Ovary (tissue), 10 donors: ENCODE measurements at places on chromosomes 4 and X.

GRCh38 chrX:132636080-132636479 lies 147.2 kb upstream of the MBNL3 start:
- no peak for DNase-seq
- H3K4me3 ChIP-seq = no peak overlapping the region
- H3K27me3 ChIP-seq = no peaks in the 10 kb centered on the region
- no peak overlapping the region for H3K27ac ChIP-seq
- H3K4me1 ChIP-seq = no peaks in the 10 kb centered on the region

DNA sequence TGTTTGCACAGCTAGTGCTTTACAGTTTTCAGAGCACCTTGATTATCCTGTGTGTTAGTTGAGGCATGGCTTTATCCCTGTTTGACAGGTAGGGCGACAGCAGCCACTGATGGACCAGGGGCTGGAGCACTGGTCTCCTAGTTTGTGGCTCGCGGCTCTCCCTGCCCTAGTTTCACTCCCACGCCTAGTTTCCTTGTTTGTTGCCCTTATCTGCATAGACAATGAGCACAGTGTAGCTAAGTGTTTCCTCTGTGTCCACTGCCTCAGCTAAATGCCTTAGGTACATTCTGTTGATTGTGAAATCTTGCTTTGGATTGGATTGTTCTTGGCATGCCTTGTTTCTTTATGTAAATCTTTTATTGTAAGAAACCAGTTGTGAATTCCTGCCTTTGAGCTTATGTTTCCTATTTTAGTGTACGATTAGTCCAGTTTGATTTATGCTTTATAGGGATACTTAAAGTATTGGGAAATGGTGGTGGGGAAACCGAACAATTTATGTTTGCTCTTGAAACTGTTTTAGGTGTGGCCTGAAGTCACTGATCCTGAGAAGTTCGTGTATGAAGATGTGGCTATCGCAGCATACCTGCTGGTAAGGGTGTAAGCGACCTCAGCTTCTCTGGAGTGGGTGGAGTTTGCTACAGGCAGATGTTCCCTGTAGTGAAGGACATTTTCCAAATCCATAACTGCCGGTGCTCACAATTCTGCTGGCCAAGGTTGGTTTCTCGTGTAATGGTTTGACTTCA lies 11.0 kb downstream of the TRMT44 start:
- H3K27me3 ChIP-seq = no peaks in the 10 kb centered on the region
- H3K36me3 ChIP-seq = no peaks in the 10 kb centered on the region
- no peak overlapping the region for H3K27ac ChIP-seq
- DNase-seq = no peak
- no peaks in the 10 kb centered on the region for H3K4me1 ChIP-seq
- H3K4me3 ChIP-seq = no peak overlapping the region

DNA sequence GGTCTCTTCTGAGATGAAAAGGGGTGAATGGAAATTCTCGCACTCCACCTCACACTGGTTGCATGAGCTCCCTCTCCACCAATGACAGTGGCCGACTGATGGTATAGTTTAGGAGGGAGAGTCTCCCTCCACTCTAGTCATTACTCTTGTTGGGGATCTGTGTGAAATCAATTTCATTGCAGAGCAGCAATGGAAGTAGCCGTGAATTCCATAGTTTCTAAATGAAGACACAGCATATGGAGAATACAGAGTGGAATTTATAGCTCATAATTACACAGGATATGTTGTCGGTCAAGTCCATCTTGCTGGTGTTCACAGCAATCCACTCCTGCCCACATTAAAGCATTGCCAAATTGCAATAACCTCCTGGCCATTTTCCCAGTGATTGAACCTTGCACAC lies 426.0 kb downstream of the AFF2 start:
- DNase-seq = no peak
- no peak overlapping the region for H3K4me3 ChIP-seq
- H3K27ac ChIP-seq = no peak overlapping the region
- no peaks in the 10 kb centered on the region for H3K27me3 ChIP-seq

DNA sequence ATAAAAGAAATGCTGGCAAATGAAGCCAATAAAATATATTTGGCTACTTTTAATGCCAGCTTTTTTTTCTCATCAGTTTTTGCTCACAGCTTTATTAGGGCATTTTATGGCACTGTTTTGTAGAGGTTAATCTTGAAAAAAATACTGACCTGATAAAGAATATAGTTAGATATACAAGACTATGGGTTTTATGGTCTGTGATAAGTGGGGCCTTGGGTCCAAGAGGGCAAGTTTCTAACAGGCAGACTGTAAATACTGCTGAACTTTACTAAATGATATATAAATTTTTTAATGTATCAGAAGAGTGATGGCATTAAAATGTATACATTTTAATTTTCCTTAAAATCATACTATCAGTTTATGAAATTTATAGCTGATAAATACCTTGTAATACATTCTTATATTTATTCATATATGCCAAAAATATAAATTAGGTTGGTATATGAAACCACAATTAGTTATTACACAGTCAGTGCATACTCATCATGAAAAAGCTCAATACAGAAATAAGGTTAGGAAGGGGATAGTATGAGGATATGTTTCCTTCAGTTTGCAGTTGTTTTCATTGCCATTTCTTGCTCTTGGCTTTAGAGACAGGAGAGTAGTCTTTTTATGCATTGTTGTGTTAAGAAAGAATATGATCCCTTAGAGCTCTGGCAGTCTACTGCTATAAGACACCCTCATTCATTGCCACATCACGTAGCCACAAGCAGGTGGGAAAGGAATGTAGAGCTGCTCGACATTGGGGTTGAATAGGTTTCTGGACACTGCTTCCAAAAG lies 146.6 kb downstream of the TLL1 start:
- no peak overlapping the region for H3K4me3 ChIP-seq
- no peaks in the 10 kb centered on the region for H3K36me3 ChIP-seq
- no peaks in the 10 kb centered on the region for H3K27me3 ChIP-seq
- DNase-seq = no peak
